ENCODE measurements at places on chromosomes 3 and 15.
A peak's percentile ranks its signal among the peaks of the same experiment; 100 is the strongest.

DNA sequence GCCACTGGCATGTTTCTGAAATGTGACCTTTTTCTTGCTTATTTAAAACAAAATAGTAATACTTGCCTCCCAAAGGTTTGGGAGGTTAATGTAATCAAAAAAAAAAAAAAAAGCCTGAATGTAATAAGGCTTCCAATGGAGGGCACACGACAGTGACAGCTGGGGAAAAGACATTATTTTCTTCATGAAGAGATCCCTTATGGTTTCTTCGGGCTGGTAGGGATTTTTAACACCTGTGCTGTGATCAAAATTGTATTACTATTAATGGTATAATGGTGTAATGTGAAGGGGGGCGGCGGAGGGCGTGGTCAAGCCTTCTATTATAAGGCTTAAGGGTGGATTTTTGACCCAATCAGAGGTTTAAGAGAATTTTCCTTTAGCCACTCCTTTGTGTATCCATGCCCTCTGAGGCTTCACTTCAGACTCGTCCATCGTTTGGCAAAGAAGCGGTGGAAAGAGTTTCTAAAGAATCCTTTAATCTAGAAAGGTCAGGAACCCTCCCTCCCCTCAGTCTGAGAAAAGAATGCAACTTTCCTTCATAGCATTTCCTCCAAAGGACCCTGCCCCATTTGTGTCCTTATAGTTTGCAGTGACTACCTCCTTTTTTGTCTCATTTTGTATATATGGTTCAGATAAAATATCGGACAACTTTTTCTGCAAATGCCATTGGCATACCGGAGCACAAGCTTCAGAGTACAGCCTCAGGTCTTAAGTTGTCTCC, 89.5 kb upstream of the CHD2 start:
- no peak for DNase-seq

GRCh38 chr3:114152519-114153151, 26.2 kb downstream of the DRD3 start:
- peak; percentile 24 for DNase-seq

DNA sequence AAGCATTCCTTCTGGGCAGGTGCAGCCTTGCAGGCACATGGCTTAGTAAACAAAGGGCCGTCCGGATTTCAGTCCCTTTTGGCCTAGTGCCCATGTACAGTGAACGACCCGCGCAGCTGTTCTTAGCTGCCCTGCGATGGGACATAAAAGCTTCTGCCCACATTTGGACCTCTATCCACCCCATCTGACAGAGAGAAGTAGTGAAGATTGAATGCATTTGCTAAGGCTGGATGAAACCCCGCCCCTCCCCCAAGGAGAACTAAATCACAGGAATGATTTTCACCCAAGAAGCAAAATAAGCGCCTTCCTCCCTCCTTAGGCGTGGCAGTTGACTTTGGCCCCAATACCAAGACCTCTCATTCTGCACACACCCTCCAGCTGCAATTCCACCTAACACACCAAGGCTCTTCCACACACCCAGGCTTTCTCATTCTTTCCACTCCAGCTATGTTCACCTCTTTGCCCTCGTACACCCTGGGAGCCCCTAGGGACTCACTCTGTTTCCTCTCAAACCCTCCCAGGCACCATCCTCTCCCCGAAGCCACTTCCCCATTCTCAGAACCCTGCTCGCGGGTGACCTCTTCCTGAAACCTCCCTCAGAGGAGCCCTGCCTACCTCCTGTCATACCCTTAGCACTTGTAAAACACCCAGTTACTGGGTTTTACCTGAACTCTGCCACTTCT, 14.1 kb upstream of the HRH1 start:
- DNase-seq: no peak

GRCh38 chr3:18194431-18194830, 230.7 kb downstream of the SATB1 start:
- peak; percentile 12 for DNase-seq

GRCh38 chr3:128205558-128206145, 52.4 kb downstream of the EEFSEC start:
- DNase-seq: no peak

DNA sequence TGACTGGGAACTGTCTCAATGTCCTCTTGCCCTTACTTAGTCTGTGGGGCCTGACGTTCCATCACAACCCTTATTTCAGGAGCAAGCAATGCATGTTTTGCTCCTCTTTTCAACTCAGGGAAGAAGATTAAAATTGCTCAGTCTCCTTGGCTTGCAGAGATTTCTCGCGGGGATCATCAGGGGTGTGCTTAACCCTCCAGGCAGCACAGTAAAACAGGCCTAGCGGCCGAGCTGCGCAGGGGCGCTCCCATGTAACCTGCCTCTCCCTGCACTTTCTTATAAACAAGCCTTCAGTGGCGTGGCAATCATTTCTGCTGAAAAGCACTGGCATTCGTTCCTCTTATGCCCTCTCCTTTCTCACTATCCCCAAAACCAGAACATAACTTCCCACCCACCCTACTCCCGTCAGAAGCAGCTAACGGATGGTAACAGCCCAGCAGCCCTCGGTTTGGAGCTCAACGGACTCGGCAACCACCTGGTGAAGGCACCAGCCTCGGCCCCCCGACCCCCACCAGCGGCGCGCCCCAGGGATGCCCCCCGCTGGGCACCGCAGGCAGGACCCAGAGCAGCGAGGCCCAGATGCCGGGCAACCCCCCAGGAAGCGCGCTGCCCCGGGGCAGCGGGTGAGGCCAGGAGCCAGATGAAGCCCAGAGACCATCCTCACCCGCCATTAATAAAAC, 1.1 kb downstream of the MCF2L2 start:
- no peak for DNase-seq

DNA sequence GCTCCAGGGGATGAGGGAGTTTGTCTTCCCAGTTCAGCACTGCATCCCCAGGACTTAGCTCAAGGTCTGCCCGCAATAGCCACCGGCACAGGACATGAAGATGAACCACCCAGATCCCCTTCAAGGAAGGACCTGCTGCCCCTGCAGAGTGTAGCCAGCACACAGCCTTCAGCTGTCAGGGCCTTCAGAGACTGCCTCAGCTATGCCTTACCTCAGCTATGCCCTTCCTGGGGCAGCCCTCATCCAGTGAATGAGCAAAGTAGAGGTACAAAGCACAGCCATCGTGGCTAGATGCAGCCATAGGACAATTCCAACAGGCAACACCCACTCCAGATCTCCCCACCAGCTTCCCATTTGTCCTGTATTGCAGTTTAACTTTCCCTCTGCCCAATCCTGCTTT, 291.2 kb upstream of the STT3B start:
- DNase-seq: no peak

DNA sequence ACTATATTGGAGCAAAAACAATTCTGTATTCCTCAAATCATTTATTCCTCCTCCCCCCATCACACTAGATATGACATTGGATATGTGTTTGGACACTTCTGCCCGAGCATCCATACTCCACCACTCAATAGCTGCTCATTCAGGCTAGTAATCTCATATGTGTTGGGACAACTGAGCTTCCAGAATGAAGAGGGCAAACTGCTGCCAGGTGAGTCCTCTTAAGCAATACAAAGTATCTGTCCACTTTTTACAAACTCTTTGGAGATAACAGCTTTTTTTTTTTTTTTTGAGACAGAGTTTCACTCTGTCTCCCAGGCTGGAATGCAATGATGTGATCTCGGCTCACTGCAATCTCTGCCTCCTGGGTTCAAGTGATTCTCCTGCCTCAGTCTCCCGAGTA, 5.4 kb upstream of the TNFSF10 start:
- no peak for DNase-seq

DNA sequence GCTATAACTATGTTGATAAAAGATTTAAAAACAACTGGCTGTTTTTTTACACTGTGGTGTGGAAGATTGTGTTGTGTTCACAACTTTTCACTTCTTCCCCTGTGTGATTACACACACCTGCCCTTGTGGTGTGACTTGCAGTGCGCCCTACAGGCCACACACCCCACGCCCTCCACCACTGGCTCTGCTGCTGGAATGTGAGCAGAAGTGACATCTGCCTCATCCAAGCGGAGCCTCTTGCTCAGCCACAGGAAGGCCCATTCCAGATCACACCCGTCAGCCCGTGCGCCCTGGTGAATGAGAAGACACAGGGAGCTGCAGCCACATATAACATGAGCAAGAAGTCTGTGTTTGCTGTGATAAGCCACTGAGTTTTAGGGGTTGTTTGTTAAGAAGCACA, 7.0 kb downstream of the CCR2 start:
- DNase-seq: no peak

DNA sequence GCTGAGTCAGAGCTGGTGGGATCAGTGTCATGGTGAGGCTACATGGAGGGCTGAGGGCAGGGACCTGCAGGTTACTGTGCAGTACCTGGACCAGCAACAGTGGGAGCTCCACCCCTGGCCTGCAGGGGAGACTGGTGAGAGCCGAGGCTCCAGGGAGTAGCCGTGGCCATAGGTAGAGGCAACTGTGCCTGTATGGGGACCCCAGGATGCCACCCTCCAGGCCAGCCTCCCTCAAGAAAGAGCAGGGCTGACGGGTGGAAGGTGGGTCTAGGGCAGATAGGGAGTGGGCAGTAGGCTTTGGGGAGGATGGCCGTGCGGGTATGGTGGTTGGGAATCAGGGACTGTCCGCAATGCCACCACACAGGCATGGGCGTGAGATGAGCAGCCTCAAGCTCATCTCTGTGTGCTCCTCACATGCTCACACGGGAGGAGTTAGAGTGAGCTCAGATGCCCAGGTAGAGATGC, 35.5 kb downstream of the FBLN2 start:
- DNase-seq: no peak

DNA sequence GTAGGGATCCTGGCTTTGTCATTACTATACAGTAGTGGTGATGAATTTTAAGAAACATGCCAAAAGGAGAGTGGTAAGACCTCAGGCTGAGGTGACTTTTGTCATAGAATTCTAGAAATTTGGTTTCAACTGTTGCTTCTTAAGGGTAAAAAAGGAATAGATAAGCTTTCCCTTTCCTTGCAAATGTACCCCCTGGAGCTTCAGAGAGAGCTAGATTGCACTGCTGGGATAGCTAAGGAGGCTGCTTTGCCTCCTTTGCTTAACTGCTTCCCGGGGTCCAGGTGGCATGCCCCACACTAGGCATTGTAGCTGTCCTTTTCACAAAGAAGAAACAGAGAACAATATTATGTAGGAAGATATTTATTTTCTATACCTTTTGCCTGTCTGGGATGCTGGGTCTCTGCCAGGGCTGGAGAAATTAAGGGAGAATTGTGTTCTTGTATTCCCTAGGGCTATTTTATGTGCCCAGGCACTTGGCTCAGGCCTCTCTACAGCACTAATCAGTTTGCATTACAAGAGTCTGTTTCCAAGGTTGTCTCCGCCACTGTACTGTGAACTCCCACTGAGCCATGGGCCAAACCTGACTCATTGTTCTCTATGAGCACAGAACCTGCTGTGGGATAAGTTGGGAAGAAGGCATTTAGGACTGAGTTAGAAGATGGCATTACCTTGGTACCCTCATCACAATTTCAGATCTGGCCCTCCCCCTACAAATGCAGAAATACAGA, 460.0 kb downstream of the PDCD6IP start:
- DNase-seq: no peak

DNA sequence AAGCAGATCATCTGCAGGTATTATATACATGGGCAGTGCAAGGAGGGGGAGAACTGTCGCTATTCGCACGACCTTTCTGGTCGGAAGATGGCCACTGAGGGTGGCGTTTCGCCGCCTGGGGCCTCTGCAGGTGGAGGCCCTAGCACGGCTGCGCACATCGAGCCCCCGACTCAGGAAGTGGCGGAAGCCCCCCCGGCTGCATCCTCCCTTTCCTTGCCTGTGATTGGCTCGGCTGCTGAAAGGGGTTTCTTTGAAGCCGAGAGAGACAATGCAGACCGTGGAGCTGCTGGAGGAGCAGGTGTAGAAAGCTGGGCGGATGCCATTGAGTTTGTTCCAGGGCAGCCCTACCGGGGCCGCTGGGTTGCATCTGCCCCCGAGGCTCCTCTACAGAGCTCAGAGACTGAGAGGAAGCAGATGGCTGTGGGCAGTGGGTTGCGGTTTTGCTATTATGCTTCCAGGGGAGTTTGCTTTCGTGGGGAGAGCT, 639 bp downstream of the MKRN3 start:
- DNase-seq: no peak

DNA sequence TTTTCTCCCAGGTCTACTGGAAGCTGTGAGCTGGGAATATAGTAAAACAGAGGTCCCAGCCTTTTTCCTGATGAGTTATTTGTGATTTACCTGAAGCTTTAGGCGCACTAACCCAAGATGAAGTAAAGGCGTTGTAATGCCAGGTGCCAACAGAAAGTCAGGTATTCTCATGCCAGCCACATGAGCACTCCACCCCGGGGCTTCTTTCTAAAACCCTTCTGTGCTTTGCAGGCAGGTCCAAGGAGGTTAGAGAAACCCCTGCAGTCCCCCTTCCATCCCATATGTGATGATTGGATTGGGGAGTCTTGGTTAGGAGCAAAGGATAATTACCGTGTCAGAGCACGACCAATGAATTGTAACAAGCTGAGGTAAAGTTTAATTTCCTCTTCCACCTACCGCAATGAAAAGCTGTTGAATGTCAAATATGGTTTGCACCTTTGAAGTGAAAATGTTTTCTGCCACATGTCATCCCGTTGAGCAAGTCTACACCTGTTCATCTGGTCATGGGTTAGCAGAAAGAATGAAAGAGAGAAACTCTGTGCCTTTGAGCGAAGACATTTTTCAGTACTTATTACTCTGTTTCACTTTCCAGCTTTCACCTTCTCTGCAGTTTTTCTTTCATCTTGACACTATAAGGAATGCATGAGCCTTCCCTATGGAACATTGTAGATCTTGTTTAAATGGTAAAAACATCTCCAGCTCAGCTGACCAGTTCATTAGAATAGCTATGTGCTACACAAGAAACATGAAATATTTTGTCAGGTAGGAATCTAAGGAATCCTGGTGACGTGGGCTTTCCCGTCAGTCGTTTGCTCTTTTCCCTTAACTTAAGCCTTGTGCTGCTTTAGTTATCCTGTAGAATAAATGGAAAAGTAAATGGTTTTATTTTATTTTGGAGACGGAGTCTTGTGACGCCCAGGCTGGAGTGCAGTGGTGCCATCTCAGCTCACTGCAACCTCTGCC, 204.6 kb upstream of the IL12A start:
- no peak for DNase-seq

DNA sequence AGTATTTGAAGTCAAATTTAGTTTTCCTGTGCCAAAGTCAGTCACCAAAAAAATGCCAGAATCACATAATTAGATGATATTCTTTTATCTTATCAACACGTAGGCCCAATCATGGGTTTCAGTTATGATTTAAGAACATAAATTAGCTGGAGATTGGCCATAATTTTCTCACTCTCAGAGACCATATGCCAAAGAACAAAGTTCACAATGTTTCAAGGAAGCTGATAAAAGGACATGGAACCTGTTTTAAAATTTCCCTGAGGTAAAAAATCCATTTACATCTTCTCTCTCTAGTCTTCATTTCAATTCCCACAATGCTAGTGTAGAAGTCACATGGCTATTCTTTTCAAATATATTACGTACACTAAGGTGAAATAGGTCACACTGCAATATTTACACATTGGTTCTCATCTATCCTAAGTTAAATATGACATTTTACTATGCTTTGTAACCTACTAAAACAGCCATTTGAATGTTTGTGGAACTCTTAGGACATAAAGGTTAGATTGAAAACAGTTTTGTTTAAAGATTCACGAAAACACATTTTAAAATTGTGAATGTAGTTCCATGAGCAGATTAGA, 42.7 kb upstream of the DCUN1D1 start:
- no peak for DNase-seq

- no peak for DNase-seq
These were observed 3.3 kb downstream of the OXTR start for GRCh38 chr3:8766148-8766547.

- DNase-seq: peak; percentile 93
These were observed 488.7 kb upstream of the TPRG1 start for GRCh38 chr3:188683032-188683521.

- no peak for DNase-seq
These were observed 22.0 kb upstream of the RBSN start for GRCh38 chr3:15120986-15121385.

GRCh38 chr3:16739541-16740105, 134.4 kb upstream of the DAZL start:
- DNase-seq: peak; percentile 31
